NCI-H460 (cell line): ENCODE measurements at places on chromosomes 4 and X.
A peak's percentile ranks its signal among the peaks of the same experiment; 100 is the strongest.

DNA sequence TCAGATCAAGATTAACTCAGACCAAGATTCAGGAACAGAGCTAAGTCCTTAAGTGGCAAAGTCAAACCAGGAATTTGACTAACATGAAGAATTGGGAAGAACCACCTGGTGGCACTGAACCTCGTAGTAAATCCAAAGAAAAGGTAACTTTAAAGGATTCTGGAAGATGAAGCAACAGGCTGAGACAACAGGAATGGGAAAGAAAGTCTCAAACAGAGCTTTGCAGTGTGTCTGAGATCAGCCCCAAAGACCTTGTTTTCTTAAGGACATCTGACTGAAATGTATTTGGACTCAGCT, 126.1 kb downstream of the ASB9 start:
- no peak for DNase-seq

GRCh38 chr4:159104694-159105414, 2.0 kb downstream of the RAPGEF2 start:
- no peak for DNase-seq

- DNase-seq, result no peak
Observed at GRCh38 chr4:19455196-19455595, 796.5 kb upstream of the SLIT2 start.

DNA sequence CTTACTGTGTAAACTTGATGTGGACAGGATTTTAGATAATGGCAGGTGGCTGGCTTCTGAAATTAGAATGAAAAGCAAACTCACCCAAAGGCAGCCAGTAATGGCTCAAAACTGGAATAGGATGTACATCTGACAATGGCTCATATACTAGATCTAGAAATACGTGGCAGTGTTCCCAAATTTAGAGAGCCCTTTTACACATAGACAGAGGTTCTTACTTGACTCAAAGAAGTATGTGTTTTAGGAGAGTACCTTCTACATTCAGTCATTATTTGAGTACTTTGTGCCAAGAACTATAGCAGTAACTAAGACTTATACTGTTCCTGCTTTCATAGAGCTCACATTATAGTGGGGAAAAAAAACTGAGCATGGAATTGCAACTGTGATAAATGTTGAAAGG, 48.0 kb downstream of the UBE2K start:
- DNase-seq, result no peak

- DNase-seq, result no peak
Observed at GRCh38 chr4:55253948-55254593, 92.0 kb upstream of the SRD5A3 start.

DNA sequence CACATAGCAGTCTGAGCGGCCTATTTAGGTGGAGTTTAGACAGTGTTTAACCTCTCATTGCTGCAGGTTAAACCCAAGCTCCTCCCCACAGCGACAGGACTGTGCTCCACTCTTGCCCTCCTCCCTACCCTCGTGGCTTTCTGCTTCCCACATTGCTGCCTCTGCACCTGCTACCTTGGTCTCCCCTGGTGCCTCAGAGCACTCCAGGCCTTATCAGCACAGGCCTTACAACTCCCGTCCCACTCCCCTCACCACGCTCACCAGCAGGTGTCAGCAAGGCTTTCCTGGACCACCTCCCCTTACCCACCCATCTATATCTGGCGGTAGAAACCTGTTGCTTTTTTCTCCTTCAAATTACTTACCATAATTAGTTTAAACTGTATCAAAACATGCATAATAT, 18.6 kb downstream of the HELT start:
- no peak for DNase-seq

- no peak for DNase-seq
Observed at GRCh38 chrX:123088331-123088730, 95.7 kb upstream of the GRIA3 start.

GRCh38 chr4:43763029-43763610, 685.5 kb downstream of the KCTD8 start:
- DNase-seq, result no peak

DNA sequence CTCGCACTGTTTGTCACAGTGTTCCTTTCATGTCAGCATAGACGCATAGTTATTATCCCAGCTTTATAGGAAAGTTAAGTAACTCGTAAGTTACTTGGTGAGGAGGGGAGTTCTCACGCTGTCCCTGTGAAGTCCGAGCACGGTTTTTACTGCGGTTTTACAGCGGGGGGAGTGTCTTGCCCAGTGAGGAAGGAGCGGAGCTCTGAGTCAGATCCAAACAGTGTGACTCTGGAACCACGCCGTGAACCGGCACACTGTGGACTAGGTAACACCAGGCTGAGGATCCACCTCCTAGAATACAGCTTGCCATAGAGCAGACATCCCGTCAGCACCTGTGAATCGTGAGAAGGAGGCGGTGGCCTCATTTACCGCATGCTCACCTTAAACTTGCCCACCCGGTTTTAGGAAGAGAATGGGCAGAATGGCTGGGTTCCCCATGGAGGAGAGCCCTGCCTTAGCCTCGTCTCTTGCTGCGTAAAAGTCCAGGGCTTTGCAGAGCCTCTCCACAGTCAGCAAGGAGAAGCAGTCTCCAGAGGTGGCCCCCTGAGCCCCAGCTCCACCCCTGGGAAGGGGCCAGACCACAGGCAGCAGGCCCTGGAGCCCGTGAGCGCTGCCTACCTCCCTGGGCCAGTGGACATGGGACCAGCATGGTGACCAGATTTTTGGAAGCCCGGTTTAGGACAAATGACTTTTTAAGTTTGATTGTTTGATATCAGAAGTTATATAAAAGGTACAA, 40.2 kb upstream of the HGFAC start:
- DNase-seq, result no peak

GRCh38 chrX:111168314-111168713, 72.3 kb downstream of the PAK3 start:
- peak; percentile 14 for DNase-seq

DNA sequence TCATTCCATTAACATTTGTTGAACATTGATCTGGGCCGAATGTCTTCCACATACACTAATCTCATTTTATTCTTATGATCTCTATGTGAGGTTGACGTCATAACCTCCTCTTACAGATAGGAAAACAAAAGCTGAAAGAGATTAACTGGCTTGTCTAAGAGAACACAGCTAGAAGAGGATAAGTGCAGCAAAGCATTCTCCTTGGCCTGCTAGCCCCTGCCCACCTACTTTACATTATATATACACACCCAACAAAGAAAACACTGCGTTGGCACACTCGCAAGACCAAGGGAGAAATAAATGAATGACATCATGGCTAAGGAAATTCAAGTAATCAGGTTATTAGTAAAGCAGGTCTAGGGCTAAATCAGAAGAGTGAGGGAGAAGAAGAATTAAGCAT, 138.4 kb downstream of the PARM1 start:
- no peak for DNase-seq

DNA sequence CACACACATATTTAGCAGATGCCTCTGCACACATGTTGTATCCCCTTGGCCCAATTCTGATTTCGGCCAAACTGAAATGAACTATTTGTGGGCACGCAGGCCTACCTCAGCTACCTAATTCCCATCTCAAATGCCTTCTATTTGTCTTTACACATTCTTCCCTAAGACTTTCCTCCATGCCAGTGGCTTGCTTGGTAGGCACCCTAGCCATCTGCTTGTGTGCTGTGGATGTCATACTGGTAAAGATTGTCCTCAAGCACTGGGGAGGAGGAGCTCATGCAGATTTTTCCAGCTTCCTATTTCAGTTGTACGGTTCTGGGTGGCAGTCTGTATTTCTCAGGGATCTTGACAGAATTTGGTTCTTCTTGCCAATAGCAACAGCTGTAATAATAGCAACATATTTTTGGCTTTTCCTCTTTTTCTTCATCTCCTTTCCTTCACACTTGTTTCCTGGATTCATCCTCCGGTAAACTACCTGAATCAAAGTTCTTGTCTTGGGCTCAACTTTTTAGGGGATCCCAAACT, 514.3 kb downstream of the ADGRL3 start:
- no peak for DNase-seq

- no peak for DNase-seq
Observed at GRCh38 chrX:9318766-9319165, 146.1 kb upstream of the TBL1X start.

- peak; percentile 14 for DNase-seq
Observed at GRCh38 chrX:24498181-24498580, 33.1 kb downstream of the PDK3 start.

- no peak for DNase-seq
Observed at GRCh38 chr4:162681212-162681611, 485.5 kb downstream of the NAF1 start.

- no peak for DNase-seq
Observed at GRCh38 chr4:16245241-16245640, 19.0 kb upstream of the TAPT1 start.

- no peak for DNase-seq
Observed at GRCh38 chr4:89835413-89835812, 1.5 kb downstream of the SNCA start.

GRCh38 chr4:82948647-82949204, 48.2 kb downstream of the THAP9 start:
- DNase-seq, result no peak

DNA sequence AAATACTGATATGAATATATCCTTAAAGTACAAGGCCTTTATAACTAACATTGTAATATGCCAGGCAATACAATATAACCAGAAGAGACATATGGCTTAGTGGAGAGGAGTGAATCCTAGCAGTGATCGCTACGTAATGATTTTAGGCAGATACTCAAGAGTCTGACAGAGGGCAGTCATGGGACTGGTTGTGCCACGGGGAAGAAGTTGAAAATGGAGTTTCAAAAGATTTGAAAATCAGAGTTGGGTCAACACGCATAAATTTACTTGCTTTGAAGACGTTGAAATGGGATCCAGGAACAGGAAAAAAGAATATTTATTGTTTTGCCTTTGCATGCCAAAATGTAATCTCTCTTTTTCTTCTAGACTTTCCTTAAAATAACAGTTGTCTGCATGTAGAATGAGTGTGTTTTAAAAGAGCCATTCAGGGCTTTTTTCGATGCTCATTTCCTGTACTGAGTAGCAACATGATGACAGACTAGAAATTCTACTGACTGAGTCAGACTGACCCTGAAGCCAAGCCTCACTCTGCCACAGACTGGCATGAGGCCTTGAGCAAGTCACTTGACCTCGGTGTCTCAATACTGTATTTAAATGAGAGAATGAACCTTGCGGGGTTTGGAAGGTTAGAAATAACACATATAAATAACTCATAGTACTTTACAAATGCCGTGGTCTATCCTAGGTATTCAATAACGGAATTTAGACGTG, 8.1 kb upstream of the SMS start:
- no peak for DNase-seq

DNA sequence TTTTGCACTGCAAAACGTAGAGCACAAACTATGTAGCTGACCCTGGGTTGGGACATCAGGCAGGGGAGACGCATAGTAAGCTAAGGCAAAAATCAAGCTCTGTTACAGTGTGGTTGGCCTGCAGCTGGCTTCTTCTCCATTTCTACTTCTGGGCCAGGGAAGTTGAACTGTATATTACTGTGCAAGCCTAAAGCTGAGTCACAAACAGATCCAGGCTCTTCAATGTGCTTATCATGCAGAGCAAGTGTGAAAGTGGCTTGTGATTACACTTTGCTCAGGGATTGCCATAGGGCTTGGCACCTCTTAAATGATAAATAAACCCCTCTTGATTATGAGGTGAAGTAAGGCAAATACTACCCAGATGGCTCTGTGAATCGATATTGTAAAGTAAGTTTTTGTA, 40.5 kb downstream of the CLDN34 start:
- no peak for DNase-seq
